GM04504 (cell line): ENCODE measurements at places on chromosomes 12 and 14.

- no peak for DNase-seq
Observed at GRCh38 chr14:89336338-89336737, 80.7 kb downstream of the FOXN3 start.

GRCh38 chr14:76810953-76811400 is 1.7 kb downstream of the ANGEL1 start:
- DNase-seq: no peak

DNA sequence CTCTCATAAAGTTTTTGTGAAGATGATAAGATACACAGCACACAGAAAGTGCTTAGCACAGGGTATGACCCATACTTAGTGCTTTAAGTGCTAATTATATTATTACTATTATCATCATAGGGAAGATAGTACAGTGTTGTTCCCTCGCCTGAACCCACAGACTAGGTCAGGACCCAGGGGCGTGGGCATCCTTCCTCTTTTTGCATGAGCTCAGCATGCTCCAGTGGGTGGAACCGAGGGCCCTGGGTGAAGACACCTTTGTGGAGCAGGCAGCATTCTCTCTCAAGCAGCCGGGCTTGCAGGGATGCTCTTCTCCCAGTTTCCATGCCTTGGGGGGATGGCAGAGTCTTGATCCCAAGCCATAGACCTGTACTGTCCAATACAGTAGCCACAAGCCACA is 34.8 kb downstream of the CRACR2A start:
- DNase-seq: no peak

GRCh38 chr14:77580964-77581505 is 35.4 kb downstream of the SPTLC2 start:
- peak; percentile 47 for DNase-seq

- DNase-seq: no peak
Observed at GRCh38 chr12:115305275-115305674, 621.3 kb upstream of the TBX3 start.

DNA sequence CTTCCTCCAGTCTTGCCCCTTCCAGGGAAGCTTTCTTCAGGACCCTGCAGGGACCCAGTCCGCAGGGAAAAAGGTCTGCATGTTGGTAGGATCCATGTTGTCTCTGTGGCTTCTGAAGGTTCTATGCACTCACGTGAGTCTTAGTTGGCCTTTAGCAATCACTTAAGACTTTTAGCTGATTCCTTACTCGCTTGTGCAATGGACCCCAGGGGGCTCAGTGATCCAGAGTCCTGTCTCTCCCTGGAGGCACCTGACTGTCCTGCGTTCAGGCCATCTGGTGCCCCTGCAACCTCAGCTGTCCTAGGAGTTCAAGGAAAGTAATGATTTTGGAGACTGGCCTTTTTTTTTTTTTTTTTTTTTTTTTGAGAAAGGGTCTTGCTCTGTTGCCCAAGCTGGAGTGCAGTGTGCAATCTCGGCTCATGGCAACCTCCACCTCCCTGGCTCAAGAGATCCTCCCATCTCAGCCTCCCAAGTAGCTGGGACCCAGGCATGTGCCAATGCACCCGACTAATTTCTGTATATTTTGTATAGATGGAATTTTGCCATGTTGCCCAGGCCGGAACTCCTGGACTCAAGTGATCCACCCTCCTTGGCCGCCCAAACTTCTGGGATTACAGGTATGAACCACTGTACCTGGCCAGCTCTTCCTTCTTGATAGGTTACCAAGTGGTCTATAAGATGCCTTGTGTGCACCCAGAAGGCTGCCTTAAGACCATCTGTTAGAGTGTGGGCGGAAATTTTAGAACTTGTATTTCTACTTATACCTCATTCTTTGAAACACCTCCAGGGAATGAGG is 4.6 kb downstream of the IFI27L2 start:
- no peak for DNase-seq

GRCh38 chr12:49296836-49297694 is 2.1 kb downstream of the PRPH start:
- no peak for DNase-seq

GRCh38 chr14:68939893-68940613 is 39.0 kb downstream of the ACTN1 start:
- DNase-seq: peak; percentile 94

- DNase-seq: no peak
Observed at GRCh38 chr12:45315462-45315861, 99.6 kb downstream of the ANO6 start.

GRCh38 chr12:32397696-32398095 is 1.7 kb upstream of the FGD4 start:
- no peak for DNase-seq

DNA sequence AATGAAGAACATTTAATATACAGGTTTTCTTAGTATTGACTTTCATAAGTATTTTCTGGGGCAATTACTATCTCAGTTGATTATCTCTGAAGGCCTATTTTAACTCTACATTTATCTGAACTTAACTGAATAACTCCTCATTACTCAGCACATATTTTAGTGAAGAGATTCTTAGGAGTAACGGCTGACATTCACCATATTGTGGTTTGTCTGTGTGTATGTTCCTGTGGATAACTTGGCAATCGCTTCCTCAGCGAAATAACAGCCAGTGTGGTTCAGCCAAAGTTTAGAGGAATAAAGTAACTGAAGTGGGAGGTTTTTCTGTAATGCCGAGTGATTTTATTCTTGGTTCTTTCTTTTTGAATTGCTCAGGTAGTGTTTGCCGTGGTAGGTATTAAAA is 168.0 kb downstream of the RAD51B start:
- DNase-seq: peak; percentile 44

DNA sequence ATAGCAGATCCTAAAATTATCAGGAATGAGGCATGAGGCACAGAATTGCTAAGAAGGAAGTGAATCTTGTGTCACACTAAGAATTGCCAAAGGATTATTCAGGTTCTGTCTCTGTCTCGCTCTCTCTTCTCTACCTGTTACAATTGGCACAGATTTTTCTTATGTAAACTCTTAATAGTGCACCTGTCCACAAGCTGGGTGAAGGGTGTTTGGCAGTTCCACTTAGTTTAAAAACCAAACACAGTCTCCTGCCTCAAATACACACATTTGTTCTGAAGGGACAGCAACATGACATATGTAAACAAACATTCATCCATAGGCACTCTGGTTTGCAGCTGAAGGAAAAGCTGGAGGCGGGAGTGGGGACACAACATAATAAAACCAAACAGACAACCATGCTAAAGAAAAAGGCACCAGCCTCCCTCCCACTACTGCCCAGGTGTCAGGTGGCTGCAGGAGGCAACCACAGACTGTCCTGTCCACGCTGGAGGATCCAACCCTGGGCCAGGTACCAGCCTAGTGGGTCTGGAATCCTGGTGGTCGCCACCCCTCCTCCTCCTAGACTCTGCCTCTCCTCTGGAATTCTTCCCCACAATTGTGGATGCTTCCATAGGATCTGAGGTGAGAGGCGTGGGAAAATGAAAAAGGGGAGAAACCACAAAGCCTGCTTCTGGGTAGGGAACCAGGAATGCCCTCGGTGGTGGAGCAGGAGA is 81.2 kb downstream of the TMEM260 start:
- no peak for DNase-seq

GRCh38 chr12:113452458-113452857 is 19.2 kb downstream of the LHX5 start:
- DNase-seq: no peak

- DNase-seq: no peak
Observed at GRCh38 chr12:108697905-108698304, 33.4 kb downstream of the CORO1C start.

DNA sequence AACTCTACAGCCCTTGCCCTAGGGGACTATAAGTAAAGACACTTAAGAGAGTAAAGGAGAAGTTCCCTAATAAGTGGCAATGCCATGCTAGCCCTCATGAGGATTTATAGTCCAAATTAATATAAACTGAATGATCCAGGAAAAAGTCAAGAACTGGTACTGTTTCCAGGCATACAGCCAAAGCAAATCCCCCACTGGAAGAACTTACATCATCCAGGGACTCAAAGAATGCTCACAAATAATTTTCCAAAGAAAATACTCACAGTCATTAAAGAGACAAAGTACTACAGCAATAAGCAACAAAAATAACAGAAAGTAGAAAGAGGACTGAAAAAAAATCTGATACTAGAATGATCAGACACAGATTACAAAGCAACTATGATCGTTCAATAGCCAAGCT is 79.7 kb upstream of the RAP1B start:
- DNase-seq: peak; percentile 47

GRCh38 chr12:120230326-120230973 is 29.5 kb upstream of the RPLP0 start:
- peak; percentile 80 for DNase-seq

DNA sequence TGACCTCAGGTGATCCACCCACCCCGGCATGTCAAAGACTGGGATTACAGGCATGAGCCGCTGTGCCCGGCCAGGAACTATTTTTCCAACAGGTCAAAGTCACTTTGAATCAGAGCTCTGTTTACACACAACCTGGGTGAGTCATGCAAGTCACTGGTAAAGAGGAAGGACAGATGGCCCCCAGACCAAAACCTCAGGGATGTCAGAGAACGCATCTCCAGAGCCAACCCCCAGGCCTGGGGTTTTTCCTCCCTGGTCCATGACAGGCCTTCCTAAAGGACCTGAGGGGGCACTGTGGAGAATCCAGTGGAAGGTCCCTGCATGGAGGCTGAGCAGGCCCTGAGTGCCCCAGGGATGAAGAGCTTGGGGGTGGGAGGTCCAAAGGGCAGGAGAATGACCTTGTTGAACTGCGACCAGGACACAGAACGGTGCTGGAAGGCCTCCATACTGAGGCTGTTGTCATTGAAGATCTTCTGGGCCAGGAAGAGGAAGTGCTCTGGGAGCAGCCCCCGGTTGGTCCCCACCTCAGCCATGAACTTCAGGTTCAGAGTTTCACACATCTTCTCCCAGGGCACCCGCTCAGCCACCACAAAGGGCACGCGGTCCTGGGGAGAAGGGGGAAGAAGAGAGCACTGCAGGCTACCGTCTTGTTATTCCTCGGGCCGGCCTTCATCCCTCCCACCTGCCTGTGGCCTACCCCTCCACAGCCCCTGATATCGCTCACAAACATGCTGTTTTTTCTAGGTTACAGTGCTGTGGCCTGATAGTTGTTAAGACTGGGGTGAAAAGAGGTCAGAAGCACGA is 9.1 kb downstream of the STAT6 start:
- no peak for DNase-seq

DNA sequence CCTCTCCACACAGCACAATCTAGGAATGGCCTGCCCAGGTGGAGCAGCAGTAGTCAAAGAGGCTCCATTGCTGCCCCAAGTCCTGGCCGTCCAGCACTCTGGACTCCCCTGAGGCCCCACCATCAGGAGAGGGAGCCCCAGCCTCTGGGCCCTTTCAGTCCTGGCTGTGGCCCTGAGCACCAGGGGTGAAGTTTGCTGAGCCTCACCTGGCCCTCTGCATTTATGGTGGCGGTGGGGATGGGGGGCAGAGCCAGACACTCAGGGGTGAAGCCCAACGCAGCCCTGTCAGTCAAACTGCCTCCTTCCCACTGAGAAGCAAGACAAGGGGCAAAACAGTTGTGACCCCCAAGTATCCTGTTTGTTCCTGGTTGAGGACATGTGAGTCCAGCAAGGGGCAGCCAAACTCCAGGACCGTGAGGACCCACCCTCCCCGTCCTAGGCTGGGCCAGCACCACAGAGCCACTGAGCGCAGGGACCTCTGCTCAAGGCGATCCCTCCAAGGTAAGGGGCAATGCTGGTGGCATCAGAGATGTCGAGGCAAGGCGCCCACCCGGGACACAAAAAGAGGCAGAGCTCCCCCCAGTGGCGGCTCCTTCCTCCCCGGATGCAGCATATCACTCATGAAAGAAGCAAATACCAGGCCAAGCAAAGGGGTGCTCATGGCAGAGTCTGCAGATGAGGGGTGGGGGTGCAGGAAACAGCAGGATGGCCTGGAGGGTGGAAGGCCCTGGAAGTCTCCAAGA is 4.8 kb upstream of the AMN start:
- DNase-seq: peak; percentile 3

- DNase-seq: no peak
Observed at GRCh38 chr12:97837401-97837800, 374.8 kb downstream of the RMST start.

DNA sequence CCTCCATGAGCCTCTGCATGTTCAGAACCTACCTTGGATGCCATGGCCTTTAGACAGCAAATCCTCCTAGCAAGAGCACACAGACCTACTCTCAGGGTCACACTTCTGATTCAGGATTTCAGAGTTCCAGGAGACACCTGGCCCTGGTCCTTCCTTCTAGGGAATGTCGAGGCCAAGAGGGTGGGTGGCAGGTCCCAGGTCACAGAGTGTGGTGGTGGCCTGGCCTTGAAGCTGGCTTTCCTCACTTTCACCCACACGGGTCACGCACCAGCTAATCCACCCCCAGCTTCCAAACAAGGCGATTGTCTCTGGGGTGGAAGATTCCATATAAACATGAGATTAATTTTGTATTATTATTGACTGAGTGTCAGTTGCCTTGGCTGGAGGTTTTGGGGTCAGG is 328.3 kb upstream of the RTL1 start:
- no peak for DNase-seq

DNA sequence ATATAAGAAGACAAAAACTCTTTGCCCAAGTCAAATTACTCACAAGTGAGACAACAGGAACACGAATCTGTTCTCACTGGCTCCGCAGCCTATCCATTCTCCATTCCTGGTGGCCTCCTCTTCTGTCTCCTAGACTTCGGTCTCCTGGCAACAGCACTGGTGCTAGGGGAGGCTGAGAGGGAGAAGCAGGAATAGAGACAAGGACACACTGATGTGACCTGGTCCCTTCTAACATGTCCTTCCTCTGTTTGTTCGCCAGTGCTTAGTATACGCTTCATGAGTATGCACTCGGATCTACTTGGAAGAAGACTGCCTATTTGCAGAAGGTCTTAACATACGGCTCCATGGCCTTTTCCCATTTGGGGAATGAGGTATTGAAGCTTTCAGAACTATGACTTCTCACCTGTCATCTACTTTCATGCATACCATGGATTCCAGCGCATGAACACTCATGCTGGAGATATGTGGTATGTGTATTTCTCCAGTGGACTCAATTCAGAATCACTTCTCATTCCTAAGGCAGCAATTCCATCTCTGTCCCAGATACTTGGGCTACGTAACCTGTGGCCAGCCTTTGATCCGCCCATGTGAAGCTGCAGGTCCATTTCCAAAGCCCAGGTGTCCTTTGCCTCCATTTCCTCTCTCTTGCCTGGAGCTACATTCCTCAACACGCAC is 33.9 kb downstream of the BHLHE41 start:
- DNase-seq: no peak

GRCh38 chr12:69435644-69436043 is 34.5 kb upstream of the FRS2 start:
- DNase-seq: peak; percentile 1

DNA sequence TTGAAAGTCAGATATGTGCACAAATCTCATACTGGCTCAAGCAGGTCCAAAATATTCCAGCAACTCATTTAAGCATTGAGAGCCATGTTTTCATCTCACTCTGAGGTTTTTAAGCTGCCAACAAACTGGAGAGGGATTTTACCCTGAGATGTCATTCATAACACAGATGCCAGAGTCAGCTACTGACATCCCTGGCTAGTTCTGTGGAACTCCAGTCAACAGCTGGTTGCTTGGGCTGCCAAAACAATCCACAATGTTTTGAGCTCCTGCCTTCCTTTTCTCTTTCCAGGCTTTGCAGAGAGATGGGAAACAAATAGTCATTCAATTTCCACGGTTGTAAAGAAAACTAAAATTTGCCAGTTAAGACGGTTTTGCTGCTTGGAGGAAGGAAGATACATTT is 621.2 kb upstream of the FBXO33 start:
- no peak for DNase-seq
